Activated T-cell treated with anti-CD3 and anti-CD28 coated beads for 1 hour (primary cell): ENCODE measurements at places on chromosomes 5 and 9.

GRCh38 chr5:81749561-81750307 is 1.2 kb downstream of the SSBP2 start:
- peak; percentile 43 for DNase-seq

DNA sequence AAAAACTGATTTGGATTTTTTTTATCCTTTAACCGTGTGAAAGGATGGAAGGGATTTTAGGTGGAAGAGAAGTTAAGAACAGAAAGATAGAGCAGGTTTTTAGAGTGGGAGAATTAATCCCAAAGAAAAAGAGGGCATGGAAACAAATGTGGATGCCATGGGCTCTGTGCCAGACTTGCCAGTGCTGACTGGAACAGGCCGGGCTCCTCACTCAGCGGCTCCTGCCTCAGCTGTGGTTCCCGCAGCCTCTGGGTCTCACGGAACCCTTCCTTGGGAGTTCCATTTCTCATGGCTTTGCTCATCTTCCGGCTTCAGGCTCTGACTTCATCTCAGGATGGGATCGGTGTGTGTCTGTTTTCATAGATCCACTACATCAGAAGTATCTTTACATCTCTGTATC is 30.4 kb upstream of the SLC2A8 start:
- DNase-seq, result no peak

DNA sequence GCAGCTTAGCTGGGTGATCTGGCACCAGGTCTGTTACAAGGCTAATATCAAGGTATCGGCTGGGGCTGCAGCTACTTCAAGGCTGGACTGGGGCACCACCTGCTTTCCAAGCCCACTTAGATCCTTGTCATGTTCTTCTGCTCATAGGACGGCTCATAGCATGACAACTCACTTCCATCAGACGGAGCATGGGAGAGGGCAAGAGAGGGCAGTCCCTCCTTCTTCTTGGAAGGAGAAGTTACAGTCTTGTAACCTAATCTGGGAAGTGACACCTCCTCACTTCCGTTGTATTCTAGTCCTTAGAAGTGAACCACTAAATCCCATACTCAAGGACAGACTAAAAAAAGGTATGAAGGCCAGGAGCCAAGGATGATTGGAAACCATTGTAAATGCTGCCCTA is 258.2 kb downstream of the MAST4 start:
- no peak for DNase-seq

- DNase-seq, result no peak
Observed at GRCh38 chr5:78289911-78290310, 4.6 kb downstream of the AP3B1 start.

DNA sequence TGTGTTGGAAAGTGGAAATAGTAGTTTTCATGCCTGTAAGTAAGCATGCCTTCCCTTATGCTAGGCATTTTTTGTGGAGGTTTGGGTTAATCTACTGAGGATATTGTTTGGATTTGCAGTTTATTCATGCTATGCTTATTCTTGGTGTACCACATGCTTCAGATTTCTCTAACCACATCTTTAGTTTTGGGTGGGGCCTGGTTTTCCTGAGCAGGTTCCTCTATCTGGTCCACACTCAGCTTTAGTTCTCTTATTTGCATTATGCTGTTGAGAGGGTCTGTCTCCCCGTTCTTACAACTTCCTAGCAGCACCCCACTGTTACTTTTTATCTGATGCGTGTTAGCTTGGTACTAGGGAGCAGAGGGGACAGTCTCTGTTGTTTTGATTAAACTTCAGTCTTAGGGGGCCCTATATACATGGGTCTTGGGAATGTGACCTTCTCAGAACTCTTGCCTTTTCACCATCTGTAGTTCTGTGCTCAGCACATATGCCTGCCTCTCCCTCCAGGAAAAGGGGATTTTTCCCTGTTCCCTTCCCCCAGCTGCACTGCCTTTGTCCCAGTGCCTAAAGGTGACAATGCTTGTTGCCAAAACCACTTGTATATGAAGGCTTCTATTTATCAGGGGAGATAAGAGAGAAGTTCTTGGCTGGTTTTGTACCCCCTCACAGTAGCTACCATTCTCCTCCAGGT is 10.0 kb upstream of the CAMK4 start:
- no peak for DNase-seq

GRCh38 chr9:7140401-7140800 is 382.6 kb downstream of the KDM4C start:
- DNase-seq, result no peak

GRCh38 chr5:109868737-109869136 is 179.0 kb downstream of the MAN2A1 start:
- DNase-seq, result no peak

DNA sequence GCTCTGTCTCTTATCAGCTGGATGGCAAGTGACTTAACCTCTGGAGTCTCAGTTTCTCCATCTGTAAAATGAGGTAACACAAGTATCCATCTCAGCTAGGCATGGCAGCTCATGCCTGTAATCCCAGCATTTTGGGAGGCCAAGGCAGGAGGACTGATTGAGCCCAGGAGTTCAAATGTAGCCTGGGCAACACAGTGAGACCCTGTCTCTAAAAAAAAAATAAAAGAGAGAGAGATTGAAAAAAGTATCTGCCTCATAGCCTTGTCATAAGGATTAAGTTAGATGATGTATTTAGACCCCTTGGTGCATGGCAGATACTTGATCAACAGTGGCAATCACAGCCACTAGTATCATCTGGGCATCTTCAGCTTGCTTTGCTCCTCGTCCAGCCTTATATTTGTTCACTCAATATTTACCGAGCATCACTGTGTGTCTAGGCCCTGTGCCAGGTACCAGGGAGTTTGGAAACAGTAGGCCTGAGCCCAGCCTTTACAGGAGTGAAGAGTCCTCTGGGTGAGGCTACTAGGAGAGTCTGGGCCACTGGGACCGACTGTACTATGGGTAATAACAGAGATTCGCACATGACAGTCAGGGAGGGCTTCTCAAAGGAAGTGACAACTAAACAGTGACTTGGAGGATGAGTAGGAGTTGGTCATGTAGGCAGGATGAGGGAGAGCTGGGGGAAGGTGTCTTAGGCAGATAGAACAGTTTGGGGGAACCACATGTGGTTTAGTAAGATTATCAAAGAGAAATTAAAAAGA is 34.2 kb downstream of the CORO2A start:
- DNase-seq, result no peak

DNA sequence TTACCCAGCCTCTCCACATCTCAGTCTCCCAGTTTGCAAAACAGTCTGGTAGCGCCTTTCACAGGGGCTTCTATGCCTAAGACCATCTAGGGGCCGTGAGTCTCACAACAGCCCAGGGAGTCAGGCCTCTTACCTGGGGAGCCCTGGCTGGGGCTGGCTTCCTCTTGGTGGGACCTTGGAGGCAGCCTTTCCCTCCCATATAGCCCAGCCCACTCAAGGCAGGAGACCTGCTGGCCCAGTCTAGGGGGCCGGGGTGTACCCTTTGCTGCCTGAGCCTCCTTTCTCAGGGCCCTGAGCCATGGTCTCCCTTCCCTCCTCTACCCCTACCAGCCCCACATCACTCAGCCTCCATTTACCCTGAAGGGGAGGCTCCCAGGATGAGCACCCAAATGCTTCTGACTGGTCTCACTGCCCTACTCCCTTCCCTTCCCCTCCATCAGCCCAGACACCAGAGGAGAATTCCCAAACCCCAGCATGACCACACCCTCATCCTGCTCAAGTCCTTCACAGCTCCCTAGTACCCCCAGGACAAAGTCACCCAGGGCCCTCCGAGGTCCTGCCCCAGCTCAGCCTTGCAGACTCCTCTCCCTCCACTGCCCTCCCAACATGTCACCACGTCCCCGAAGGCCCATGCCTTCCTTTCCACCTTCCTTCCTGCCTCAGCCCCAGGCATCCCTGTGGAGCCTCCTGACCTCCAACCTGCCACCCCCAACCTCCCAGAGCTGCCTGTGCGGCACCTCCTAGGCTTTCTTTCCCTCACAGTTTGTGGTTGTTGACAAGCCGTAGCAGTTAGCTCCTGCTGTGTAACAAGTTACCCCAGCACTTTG is 55.3 kb downstream of the BARX1 start:
- no peak for DNase-seq

- DNase-seq, result no peak
Observed at GRCh38 chr9:93886911-93887310, 68.2 kb downstream of the BARX1 start.

DNA sequence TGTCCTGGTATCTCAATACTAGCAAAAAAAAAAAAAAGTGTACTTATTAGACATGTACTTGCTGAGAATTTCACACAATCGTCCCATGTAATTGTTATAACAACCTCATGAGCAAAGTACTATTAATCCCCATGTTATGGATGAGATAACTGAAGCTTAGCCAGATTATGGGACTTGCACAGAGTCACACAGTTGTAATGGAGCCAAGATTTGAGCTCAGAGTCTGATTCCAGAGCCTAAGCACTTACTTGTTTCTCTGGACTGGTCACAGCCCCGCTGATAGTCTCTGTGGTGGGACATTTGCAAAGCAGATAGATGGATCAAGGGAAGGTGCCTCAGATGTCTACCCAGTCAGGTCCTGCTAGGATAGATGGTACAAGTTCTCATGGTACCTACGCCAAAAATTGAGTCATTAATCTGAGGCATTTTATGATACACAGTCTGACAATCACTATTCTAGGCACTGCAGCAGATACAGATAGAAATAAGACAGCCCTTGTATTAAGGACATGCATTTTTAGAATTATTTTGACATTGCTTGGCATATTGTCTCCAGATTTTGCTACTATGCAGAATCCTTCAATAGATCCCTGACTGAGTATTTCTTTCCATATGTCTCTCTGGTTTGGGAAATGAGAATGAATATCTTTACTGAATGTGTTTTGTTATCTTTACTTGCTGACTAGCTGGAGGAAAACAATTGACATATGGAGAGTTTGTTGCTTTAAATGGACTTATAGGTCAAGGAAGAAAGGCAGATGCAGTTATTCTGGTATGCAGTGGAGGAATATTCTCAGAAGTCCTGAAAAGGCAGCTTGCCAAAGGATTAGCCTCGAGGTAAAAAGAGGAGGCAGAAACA is 149.5 kb downstream of the ADAMTSL1 start:
- DNase-seq, result no peak

- DNase-seq, result no peak
Observed at GRCh38 chr5:98880151-98880550, 48.7 kb downstream of the CHD1 start.

DNA sequence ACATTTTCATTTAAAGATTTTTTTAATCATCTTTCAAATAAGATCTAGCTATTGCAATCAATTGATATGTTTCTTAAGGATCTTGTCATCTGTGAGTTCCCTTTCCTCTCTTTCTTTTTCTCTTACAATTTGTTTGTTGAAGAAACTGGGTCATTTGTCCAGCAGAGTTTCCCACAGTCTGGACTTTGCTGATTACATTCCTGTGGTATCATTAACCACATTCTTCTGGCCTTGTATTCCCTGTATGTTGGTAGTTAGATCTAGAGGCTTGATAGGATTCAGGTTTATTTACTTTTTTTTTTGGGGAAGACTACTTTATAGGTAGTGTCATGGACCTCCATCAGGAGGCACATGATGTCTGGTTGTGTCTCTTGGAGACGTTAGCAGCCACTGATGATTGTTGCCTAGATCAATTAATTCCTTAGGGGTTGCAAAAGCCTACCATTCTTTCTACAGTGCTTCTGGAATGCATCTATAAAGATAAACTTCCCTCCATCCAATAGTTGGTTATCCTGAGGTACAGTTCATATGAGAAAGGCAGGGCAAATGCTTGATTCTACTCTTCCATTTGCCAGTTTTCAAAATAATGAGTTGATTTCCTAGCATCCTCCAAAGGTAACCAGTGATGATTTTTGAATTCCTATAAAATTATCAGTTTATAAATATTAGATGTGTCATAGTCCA is 14.3 kb downstream of the PDE8B start:
- DNase-seq, result no peak

- no peak for DNase-seq
Observed at GRCh38 chr5:148981353-148981752, 81.5 kb downstream of the SH3TC2 start.

GRCh38 chr5:159905496-159905895 is 10.8 kb upstream of the ADRA1B start:
- no peak for DNase-seq

- DNase-seq, result no peak
Observed at GRCh38 chr9:93569621-93570174, 6.7 kb upstream of the PHF2 start.

DNA sequence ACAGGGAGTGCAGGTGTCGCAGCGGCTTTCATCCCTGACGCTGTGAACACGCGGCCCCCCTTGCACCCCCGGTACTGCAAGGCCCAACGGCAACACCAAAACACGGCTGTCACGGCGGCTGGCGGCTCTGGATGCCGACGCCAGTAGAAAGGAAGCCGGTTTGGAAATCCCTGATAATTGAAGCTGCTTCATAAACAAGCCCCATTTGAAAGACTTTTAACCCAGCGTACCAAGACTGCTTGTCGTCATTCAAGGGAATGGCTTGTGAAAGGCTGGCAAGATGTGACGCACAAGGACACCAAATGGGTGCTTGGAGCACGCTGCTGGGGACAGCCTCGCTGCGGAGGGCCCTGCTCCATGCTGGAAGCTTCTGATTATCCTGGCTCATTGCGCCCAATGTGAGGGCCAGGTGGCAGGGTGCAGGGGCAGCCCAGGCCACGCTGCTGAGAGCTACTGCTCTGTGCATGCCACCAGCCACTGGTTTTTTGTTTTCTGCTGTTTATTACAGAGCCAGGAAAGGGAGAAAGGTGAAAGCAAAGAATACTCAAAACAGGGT is 63.1 kb downstream of the GTF3C4 start:
- no peak for DNase-seq
